ENCODE measurements at places on chromosomes 3 and 15.
A peak's percentile ranks its signal among the peaks of the same experiment; 100 is the strongest.

GRCh38 chr15:93703092-93703739 is 528.1 kb upstream of the MCTP2 start:
- peak; percentile 21 for DNase-seq

DNA sequence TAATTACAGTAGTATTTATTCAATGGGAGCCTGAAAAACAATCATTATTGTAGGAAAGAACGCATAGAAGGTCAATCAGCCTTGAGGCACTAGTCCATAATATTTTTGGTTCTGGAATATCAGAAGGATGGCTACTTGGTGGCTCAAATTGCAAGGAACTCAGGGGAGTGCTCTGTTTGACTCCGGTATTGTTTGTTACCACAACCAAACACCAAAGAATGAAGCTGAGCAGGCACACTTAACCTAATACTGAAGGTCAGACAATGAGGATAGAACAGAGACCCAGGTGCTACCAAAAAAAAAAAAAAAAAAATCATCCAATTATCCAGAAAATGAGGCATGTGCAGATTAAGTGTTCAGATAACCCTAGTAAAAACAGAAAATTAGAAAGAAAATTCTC is 11.1 kb upstream of the SATB1 start:
- DNase-seq: no peak

DNA sequence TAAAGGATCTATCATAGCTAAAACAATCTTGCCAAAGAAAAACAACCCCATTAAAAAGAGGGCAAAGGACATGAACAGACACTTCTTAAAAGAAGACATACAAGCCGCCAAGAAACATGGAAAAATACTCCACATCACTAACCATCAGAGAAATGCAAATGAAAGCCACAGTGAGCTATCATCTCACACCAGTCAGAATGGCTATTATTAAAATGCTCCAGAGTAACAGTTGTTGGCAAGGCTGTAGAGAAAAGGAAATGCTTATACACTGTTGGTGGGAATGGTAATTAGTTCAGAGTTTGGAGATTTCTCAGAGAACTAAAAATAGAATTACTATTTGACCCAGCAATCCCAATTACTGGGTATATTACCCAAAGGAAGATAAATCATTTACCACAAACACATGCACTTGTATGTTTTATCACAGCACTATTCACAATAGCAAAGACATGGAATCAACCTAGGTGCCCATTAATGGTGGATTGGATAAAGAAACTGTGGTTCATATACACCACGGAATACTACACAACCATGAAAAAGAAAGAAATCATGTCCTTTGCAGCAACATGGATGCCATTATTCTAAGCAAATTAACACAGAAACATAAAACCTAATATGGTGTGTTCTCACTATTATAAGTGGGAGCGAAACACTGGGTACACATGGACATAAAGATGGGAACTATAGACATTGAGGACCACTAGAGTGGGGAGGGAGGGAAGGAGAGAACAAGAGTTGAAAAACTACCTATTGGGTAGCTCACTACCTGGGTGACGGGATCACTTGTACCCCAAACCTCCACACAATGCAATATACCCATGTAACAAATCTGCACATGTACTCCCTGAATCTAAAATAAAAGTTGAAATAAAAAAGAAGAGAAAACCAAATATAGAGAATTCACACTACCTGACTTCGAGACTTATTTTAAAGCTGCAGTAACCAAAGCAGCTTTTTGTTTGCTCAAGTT is 32.6 kb downstream of the ITGA11 start:
- no peak for DNase-seq

DNA sequence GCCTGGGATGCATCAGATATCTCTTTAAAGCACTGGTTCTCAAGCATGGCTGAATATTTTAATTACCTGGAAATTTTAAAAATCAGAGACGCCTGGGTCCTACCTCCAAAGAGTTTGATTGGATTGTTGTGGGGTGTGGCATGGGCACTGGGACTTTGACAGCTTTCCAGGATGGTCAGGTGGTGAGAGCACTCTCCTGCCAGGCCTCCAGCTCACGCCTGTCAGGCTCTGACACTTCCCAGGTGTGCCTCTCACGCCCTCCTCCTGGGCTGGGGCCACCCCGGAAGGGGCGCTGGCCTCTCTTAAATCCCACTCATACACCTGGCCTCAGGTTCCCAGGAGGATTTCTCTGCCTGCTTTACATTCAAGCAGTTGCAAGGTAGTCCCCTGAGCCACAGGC is 48.5 kb downstream of the AMOTL2 start:
- DNase-seq: no peak

DNA sequence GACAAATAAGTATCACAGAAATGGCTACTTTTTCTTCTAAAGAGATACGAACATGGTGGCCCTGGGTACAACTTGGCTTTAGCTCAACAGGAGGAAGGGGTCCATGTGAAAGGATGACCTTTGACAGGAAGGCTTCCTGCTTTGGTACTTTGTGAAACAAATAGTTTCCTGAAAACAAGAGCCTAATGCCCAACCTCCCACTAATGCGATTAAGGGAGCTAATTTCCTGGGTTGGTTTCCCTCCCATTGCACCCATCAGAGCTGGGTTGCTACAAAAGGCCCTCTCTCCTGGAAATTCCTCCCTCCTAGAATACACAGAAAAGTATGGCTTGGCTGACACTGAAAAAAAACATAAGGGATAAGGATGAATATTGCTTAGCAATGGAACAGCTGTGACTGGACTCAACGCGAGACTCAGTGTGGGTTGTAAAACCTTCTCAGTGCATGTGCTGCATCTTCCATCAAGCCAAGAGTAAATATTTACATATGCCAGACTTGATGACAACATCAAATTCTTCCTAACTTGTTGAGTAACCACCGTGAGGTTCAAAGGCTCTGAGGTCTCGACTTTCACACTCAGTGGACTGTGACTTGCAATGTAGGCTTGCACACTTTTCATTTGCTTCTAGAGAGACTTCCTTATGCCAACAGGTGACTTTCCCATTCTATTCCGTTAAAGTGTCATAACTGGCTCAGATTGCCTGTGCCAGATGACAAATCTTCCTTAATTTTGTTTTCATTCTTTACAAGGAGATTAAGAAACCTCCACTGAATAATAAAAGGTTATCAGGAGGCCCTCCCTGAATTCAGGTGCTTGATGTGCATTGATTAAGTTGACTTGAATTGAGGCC is 60.1 kb downstream of the ADAMTS9 start:
- DNase-seq: no peak

All from GM03348 (cell line).